ENCODE measurements at places on chromosomes 5 and 9.

GRCh38 chr9:6739218-6739617, 18.6 kb upstream of the KDM4C start:
- DNase-seq = peak; percentile 30

DNA sequence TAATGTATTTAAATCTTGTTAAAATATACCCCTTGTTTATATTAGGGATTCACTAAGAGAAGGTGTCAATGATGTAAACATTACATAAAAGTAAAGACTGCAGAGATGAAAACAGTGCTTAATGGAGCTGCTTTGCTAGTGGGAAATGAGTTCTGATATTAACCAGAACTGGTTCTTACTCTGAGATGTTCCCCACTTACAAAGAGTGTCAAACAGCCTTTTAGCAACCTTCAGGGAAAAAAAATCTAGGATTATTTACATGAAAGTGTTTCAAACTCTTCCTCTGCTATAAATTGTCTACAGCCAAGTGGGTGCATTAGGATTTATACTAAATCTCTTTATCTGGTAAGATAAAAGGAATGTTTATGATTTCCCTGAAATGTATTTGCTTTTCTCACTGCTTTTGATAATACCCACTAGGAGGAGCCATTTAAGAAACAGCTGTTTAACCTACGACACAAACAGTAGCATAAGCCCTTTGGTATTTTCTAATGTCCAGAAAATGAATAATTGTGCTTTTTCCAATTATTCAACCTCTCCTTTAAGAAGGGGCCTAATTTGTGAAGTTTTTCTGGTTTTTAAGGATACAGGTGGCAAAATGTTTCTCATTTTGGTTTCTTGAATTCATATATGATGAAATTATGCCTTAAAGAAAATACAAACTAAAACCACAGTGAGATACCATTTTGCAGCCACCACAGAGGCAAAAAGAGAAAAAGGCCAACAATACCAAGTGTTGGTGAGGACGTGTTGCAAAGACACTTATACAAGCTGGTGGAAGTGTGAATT, 186.3 kb downstream of the TLE4 start:
- peak; percentile 4 for DNase-seq

DNA sequence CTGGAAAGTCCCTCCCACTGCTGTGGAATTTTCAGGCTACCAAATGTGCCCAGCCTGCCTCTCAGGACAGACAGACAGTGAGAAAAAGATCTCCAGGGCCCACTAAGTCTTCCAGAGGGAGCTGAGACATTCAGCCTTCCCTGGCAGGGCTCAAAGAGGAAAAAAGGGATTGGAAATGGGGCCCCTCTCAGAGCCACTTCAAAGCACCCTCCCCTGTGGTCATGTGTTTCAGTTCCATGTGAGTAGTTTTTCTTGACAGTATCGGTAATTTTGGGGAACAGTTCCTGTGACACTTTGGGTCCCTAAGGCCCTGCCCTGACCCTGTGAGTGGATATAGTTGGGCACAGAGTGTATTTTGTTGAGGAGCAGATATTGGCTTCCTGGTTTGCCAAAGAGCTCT, 25.0 kb downstream of the LARP1 start:
- no peak for DNase-seq

GRCh38 chr5:113804264-113804663, 290.8 kb downstream of the YTHDC2 start:
- no peak for DNase-seq

- DNase-seq = no peak
Observed at GRCh38 chr9:107890921-107891465, 401.4 kb upstream of the KLF4 start.

DNA sequence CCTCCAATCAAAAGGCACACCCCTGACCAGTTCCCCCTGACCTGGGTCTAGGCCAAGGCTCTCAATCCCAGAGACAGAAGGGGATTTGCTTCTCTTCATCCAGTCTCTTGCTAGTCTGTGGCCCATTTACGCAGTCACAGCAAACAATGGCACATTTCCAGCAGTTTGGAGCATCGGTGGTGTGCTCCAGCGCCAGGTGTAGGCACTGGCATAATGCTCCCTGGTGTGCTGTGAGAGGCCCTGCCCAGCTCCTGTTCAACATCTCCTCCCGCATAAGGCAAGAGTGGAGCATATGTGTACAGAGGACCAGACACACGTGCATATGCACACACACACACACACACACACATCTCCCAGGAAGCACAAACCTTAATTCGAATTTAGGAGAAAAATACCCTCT, 79.5 kb upstream of the ERCC6L2 start:
- DNase-seq = no peak

DNA sequence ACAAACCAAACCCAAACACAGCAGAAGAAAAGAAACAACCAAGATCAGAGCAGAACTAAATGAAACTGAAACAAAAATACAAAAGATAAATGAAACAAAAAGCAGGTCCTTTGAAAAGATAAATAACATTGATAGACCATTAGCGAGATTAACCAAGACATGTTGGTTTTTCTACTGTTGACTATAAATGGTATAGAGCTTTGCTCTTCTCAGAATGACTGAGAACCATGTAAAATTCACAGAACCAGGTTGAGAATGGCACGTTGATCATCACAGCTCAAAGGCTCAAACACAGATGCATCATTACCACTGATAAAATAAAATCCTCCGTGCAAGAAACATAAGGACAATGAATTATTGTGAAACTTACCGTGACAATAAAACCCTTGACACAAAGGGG, 105.2 kb downstream of the MARCHF11 start:
- no peak for DNase-seq

DNA sequence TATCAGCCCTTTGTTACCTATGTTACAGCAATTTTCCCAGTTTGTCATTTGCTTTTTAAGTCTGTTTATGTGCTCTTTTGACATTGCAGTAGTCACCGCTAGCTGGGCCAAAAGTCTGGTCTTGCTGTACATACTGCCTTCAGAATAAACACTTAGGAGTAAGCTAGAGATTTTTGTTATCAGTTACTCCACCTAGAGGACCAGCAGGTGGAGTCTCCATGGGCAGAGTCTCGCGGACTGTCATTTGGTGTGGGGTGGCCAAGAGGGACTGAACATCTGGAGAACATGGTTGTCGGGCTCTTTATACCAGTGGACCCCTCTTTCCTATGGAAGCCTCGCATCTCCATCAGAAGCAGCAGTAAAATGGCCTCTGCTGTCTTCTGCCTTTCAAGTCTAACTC, 10.8 kb upstream of the MGAT1 start:
- DNase-seq = no peak

DNA sequence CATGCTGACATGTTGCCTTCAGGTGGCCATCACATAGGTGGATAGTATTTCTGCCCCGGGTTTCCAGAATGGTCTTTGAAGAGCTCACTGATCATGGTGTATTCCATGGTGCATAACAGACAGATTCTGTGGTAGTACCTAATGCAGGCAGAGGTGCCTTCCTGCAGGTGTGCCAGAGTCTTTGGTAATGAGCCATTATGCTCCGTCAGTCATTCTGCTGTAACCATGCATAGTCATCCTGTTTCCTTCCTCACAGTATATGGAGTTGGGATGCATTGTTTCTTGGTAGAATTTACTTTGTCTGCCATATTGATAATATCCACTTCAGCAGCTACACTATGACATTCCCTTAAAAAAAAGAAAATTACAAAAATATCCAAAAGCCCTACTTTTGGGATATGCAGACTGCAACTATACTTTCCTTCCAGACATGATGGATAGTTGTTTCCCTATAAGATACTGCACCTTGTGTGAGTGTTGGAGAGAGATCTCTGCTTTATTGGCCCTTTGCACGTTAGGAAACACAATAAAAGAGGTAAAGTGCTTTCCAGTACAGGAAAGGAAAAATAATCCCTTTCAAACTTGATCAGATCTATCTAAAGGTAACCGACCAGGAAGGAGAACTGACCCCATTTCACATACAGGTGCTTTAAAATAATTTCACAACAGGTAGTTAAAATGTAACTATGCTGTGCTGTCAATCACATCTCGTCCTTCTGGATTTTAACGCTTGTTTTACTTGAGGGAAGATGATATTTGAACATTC, 537.5 kb upstream of the WWC1 start:
- no peak for DNase-seq

DNA sequence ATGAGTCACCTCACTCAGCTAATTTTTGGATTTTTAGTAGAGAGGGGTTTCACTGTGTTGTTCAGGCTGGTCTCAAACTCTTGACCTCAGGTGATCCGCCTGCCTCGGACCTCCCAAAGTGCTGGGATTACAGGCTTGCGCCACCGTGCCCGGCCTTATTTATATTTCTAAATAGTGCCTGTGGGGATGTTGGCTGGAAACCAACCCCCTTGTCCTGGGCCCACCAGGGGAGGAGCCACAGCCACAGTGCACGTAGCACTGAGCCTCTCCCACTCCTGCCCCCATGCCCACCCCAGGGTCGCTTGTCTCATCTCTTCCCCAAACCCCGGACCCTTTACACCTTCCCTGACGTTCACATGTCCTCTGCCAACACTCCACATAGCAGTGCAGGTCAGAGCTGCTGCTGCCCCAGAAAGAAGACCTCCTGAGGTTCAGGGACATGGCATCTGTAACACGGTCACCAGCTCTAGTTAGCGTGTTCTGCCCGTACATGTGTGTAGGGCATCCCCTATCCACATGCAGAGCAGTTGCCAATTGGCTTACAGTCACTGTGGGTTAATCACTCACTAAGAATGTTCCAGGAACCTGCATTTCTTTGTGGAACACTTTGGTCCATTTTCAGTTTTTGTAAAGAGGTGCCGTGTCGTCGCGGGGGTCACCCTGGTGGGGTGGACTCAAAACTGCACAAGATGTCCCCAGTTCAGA, 10.2 kb upstream of the MRPS2 start:
- DNase-seq = no peak

DNA sequence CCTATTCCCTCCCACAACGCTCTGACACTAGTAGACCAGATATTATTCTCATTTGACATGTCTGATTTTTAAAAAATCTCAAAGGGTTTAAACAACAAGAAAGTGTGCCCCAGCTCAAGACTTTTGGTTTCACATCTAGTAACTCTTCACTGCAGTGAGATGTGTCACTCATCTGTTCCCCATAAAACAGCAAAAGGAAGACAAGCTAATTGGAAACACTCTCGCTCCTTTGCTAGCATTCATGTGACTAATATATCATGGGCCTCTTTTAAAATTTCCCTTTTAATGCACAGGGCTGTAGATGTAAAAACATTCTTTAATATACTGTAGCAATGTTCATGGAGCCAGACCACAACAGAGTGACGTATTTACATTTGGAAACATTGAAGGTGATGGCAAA, 372.6 kb downstream of the ZNF608 start:
- DNase-seq = no peak

DNA sequence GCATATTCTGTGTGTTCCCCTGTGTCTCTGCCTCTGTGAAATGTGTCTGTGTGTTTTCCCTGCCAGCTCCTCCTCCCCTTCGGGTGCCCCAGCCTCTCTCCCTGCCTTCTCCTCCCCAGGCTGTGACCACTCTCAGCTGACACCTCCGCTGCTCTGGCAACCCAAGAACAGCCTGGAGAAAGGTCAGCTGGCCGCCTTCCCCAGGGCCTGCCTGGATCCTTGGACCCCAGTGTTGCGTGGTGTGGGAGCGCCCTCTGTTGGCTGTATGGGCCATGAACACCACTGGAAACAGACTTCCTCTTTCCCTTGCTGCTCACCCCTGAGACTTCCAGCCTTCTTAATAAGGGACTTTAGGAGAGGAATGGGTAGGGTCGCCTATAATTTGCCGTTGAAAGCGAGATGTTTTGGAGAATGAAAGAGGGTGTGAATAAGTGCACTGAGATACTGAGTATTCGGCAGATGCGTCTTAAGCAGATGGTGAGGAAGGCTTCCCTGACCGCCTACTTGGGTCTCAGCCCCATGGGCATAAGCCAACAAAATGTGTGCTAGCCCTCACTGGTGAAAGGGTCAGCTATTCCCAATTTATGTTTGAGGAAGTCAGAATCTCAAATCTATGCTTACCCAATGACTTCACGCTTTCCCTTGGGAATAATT, 114.9 kb upstream of the TRIM32 start:
- DNase-seq = peak; percentile 54

DNA sequence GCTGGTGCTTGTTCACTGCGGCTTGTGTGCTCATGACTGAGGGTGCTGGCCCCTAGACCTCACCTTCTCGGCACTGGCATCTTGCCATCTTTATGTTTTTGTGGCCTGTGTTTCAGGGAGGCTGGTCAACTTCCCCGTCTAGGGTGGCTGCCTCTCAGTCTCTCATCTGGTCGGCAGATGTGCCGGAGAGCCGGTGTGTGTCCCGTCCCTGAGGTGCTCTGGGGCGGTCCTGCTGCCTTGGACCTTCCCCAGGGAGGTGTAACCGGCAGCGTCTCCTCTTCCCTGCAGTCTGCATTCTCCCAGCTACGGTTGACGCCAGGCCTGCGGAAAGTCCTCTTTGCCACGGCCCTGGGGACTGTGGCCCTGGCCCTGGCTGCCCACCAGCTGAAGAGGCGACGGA, 5.6 kb downstream of the MIGA2 start:
- DNase-seq = no peak

GRCh38 chr9:13816837-13817236, 497.1 kb downstream of the NFIB start:
- DNase-seq = no peak

DNA sequence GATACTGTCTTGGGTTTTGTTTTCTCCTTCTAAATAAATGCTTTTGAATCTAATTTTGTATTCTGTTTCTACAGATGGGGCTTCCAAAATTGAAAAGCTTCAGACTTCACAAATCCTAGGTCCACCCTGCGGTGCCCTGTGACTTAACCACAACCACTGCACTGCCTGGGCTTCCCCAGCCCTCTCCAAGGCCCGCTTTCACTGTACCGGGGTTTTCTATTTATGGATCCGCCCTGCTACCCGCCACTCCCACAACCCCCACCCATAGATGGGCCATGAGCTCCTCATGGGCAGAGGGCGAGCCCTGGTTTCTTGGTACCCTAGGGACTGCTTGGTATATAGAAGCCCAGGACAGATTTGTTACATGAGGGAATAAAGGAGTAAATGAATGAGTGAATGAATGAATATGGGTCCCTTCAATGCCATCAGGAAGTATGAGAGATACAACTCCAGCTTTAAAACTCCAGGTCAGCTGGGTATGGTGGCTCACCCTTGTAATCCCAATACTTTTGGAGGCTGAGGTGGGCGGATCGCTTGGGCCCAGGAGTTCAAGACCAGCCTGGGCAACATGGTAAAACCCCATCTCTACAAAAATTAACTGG, 39.8 kb upstream of the NEK6 start:
- DNase-seq = peak; percentile 76

GRCh38 chr5:34488984-34489383, 167.1 kb upstream of the RAI14 start:
- DNase-seq = no peak

GRCh38 chr9:93949073-93949693, 6.0 kb downstream of the BARX1 start:
- no peak for DNase-seq

- DNase-seq = no peak
Observed at GRCh38 chr9:414595-414994, 199.9 kb downstream of the DOCK8 start.
